ENCODE measurements at places on chromosomes 2 and 18. TPM values are rescaled to one million over a fixed set of nuclear protein-coding genes. Genes with fewer than 3 reads are reported as not detected.
A peak's percentile ranks its signal among the peaks of the same experiment; 100 is the strongest.

The L3MBTL4 gene
- total RNA-seq = 0.05 TPM

The AGXT gene
- total RNA-seq = not detected

DNA sequence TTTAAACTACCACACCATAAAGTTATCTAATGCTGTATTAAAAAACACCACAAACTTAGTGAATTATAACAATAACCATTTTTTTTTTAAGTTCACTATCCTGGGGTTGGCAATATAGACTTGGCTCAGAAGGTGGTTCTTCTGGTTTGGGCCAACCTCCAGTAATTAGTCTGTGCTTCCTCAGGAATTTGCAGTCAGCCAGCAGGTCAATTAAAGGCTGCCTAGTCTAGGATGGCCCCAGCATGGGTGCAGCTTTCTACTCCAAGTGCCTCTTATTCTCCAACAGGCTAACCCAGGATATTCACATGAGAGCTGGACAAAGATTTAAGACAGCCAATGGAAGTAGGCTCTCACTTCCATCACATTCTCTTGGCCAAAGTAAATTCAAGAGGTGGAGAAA, 379.1 kb upstream of the FIGN start:
- DNase-seq = no peak

The SGPP2 gene
- 0.05 TPM for total RNA-seq

GRCh38 chr2:218010984-218011652, 8.3 kb upstream of the TNS1 start:
- DNase-seq = no peak

DNA sequence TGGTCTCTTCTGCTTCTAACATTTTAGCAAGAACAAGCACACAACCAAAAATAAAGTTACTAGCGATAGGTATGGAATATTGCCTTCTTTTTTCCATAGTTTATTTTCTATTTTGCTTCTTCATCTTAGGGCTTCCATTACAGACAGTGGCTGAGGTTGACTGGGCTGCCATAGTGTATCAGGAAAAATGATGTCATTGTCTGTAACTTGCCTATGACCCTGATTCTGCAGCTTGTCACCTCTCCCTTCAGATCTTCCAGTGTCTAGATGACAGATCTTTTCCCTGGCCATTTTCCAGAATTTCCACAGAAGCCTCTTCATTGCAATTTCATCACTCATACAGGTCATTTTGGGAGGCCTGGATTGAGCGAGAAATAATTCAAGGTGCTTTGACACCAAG, 308.5 kb downstream of the EPHA4 start:
- no peak for DNase-seq

- DNase-seq = peak; percentile 17
Measured at GRCh38 chr2:44010266-44010665, 14.5 kb upstream of the LRPPRC start.

- DNase-seq = peak; percentile 91
Measured at GRCh38 chr2:208363485-208363884, 43.1 kb upstream of the PTH2R start.

DNA sequence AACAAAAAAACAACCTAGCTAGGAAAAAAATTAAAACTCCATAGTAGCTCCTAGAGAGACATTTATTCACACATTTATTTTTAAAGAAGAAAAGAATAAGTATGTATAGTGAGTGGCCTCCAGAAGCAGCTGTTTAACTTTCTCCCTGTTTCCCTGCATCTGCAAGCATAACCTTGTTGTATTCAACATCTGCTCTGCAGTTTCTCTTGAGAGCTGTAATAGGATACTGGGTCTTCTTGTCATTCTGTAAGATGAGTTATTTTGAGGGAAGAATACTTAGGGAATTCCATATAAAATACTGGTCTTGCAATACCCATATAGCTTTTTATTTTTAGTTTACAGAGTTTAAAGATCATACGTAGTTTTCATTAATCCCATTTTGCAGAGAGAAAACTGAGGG, 246.6 kb downstream of the LRRTM1 start:
- DNase-seq = no peak

- no peak for DNase-seq
Measured at GRCh38 chr2:26905341-26906198, 57.6 kb downstream of the DPYSL5 start.

DNA sequence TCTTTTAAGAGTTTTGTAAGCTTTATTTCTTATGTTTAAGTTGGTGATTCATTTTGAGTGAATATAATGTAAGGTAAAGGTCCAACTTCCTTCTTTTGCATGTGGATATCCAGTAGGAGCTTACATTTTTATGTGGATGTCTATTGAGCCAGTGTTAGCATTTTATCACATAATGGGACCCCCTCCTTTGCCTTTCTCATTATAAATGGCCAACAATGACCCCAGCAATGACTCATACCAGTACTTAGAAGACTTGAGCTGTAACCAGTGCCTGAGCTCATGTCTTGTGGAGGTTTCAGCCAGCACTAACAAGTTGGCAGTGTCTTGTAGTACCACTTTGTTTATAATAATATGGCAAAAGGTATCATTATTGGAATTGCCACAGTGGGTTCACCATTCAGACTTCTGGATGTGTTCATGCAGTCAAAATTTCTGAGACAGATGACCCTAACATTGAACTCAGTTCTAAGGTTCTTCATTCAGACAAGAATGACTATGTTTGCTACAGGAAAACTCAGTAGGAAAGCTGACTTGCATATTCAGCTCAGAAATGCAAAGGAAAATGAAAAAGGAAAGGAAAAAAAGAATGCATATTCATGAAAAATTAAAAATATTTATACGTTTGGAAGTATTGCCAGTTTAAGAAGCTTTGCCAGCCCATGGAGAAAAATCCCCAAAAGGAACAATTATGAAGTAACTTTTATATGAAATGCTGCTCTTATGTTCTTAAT, 41.0 kb downstream of the CDKL4 start:
- no peak for DNase-seq

GRCh38 chr2:18976168-18976961, 382.1 kb downstream of the OSR1 start:
- peak; percentile 94 for DNase-seq

- DNase-seq = no peak
Measured at GRCh38 chr2:23498943-23499342, 114.0 kb downstream of the KLHL29 start.

DNA sequence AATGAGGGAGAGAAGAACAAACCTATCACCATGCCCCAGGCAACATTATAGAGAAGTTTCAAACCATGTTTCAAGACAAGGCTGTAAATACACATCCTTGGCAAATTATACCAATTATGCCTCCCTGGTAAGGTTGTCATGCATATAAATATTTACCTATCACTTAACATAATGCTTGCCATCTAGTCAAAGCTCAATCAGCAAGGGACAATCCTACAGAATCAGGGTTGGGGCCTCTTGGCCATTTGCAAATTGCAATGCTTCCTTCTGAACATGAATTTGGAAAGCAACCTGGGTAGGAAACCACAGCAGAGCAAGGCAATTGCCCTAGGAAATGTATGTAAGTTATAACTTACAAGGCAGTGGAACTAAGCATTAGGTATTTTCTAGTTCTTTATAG, 907.2 kb upstream of the CDH2 start:
- peak; percentile 5 for DNase-seq

The FBXO41 gene
- 2.2 TPM for total RNA-seq

The CFLAR gene
- 27.0 TPM for total RNA-seq

DNA sequence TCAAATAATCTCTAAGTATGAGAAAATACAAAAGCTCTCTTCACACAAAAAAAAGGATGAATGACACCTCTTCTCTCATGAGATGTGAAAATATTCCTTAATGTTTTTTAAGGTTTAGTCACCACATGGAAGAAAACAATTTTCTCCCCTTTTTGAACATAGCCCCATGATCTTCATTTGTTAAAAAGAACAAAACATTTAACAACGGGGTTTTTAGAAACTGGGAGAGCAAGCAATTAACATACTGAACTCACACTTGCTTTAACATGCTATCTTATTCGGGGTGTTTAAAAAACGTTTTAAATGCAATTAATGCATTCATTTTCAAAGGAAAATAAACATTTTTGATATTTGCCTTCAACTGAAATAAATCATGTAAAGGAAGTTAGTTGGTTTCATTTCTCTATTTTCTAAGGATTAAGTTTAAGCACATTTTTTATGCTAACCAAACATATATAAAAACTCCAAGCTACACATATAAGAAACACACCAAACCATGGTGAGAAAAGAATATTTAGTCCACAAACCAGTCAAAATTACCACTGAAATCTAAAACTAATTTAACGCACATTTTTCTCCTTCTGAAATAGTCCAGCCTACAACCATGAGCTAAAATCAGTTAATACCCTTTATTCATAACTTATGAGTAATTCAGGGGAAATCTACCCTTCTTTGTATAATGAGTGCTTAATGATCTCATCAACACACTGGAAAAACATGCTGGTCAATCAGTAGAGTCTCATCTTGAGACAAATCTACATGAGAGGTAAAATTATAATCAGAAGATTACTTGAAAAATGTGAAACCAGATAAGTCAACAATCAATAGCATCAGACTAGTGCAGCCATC, 8.2 kb downstream of the FBXO11 start:
- DNase-seq = no peak

DNA sequence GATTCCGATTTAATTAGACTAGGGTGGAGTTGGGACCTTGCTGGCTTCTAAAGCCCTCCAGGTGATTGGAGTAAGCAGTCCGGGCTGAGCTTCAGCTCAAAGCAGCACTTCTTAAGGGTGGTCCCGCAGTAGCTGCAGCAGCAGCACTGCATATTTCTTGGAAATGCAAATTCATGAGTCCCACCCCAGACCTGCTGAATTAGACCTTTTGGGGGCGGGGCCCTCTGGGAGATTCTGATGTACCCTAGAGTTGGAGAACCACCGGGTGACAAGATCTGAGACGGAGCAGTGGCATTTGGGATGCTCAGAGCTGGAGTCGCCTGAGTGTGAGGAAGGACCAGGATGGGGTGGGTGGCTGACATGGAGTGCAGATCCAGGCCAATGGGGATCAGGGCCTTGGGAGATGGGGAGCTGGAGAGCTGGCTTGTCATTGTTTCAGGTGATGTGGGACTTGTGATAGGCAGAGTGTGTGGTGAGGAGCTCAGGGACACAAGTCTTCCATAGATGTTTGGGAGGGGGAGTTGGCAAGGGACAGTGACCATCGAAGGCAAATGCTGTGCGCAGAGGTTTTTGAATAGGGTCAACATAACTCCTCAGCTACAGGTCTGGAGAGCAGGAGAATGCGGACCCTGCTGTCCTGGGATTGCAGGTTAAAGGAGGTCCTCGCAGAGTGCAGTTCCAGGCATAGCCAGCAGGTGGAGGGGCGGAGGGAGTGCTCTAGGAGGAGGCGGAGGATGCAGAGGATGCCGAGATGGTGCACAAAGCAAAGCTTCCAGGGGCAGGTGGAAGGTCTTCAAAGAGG, 130.9 kb upstream of the RAB12 start:
- DNase-seq = peak; percentile 37

DNA sequence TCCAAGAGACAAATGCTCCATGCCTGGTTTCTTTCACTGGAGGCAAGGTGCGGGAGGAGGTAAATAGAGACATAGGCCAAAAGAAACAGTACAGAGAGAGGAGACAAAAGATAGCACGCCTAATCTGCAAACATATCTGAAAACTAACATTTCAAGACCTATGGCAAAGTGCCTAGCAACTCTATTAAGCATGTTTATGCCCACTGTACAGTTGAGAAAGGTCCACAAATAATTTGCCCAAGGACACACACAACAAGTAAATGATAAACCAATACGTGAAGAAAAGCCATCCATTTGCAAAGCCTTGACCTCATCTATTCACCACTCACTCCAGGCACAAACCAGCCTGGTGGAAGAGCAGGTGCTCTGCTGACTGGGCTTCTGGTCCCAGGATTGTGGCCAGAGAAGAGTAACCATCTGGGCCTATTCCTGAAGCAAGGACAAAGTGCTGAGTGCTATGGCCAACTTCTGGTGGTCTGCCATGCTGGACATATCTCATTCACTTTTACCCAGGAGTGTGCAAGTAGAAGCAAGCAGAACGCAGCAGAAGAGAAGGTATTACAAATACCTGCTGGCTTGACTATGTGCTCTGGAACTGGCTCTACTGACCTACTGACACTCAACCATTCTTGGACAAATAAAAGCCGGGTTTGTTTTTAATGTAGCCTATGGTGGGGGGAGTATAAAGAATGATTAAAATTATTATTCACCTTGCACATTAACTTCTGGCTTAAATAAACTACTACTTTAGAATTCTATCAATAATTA, 25.3 kb downstream of the TMEM131 start:
- DNase-seq = no peak

The PER2 gene
- 1.4 TPM for total RNA-seq

GRCh38 chr2:60100034-60100433, 453.4 kb downstream of the BCL11A start:
- DNase-seq = no peak

DNA sequence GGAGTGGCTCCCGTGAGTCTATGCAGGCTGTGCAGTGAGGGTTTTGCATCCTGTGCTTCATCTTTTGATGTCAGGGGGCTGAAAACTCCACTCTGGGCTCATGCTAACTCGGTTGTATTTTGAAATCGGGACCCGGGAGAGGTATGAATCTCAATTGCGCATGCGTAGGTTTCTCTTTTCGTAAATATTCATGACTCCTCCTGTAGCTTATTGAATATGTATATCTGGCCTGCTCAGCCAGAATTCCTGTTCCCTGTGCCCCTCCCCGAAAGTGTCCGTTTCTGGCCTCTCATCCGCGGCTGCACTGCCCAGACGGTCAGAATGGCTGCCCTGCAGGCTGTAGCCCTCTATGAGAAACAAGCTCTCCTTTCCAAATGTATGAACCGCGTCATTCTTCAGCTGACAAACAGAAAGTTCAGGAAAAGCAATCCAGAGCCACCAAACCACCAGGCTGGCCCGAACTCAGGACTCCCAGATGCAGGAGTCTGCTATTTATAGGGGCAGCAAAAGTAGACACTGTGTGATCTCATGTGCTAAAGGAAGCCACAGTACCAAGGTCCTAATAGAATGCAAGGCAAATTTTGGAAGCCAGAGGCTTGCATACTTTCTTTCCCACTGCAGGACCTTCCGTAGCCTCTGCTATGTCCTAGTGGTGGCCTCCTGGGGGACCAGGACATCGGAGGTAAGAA, 41.7 kb downstream of the AKAIN1 start:
- no peak for DNase-seq

DNA sequence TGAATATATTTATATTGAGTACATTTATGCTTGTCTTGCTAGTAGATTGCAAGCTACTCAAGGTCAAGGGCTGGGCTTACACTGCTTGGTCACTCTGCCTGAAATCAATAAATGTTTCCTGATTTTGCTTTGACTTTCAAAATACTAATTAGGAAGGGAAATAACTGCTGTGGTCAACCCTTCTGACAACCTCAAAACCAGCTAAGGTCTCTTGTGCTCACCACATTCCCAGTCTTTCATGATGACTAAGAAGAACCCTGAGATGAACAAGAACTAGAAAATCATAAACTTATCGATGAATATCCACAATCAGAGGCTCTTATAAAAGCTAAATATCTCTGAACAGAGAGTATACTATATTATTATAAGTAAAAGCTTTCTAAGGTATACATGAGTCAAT, 33.3 kb downstream of the ABCB11 start:
- DNase-seq = peak; percentile 67

All from M059J (cell line).